ENCODE measurements at places on chromosomes 6 and 20.

- peaks cover 5% of the 10 kb centered on the region for H3K36me3 ChIP-seq
- DNase-seq, result no peak
- no peaks in the 10 kb centered on the region for H3K27me3 ChIP-seq
- H3K27ac ChIP-seq, result no peak overlapping the region
- H3K4me1 ChIP-seq, result peaks cover 66% of the 10 kb centered on the region
- H3K4me3 ChIP-seq, result no peak overlapping the region
Observed at GRCh38 chr6:4780360-4780812, 4.2 kb downstream of the CDYL start.

- DNase-seq, result no peak
- H3K4me3 ChIP-seq, result no peak overlapping the region
- no peaks in the 10 kb centered on the region for H3K4me1 ChIP-seq
- H3K36me3 ChIP-seq, result peaks cover 2% of the 10 kb centered on the region
- H3K27ac ChIP-seq, result no peak overlapping the region
Observed at GRCh38 chr20:10708351-10709185, 34.8 kb upstream of the JAG1 start.

DNA sequence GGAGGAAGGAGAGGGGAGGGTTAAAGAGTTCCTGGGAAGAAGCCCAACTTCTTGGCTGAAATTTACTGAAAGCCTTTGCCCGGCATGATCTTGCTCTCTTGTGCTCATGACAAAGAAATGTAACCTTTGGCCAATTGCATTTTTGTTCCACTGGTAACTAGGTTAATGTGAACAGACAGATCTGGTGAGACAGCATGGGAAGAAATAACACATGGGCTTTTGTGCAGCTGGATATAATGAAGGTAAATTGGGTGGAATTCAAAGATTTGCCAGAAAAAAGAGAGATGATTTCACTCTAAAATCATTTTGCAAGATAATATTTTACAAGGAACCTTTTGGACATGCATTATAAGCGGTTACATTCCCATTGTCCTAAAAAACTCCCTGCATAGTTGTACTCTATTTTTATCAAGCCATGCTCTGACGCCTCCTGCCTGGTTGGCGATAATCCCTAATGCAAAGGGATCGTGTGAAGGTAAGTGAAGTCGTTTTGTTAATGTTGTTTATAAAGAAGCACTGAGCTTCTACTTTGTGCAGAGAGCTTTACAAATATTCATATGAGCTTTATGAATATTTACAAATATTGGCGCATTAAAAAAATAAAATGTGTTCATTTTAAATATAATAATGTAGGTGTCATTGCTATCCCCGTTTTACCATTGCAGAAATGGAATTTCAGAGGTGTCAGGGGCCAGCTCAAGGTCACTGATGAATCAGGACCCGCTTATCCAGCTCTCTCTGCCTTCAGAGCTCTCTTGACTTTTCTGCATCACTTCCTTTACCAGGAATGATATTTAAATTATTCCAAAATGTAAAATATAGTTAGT, 161.3 kb upstream of the AGPAT4 start:
- H3K4me1 ChIP-seq, result no peaks in the 10 kb centered on the region
- H3K27ac ChIP-seq, result no peak overlapping the region
- no peaks in the 10 kb centered on the region for H3K27me3 ChIP-seq
- H3K36me3 ChIP-seq, result no peaks in the 10 kb centered on the region
- no peak for DNase-seq
- no peak overlapping the region for H3K4me3 ChIP-seq

GRCh38 chr6:167685654-167686053, 141.1 kb upstream of the AFDN start:
- H3K27ac ChIP-seq, result no peak overlapping the region
- H3K27me3 ChIP-seq, result peaks cover 51% of the 10 kb centered on the region
- DNase-seq, result no peak
- H3K4me1 ChIP-seq, result peaks cover 14% of the 10 kb centered on the region
- no peaks in the 10 kb centered on the region for H3K36me3 ChIP-seq

DNA sequence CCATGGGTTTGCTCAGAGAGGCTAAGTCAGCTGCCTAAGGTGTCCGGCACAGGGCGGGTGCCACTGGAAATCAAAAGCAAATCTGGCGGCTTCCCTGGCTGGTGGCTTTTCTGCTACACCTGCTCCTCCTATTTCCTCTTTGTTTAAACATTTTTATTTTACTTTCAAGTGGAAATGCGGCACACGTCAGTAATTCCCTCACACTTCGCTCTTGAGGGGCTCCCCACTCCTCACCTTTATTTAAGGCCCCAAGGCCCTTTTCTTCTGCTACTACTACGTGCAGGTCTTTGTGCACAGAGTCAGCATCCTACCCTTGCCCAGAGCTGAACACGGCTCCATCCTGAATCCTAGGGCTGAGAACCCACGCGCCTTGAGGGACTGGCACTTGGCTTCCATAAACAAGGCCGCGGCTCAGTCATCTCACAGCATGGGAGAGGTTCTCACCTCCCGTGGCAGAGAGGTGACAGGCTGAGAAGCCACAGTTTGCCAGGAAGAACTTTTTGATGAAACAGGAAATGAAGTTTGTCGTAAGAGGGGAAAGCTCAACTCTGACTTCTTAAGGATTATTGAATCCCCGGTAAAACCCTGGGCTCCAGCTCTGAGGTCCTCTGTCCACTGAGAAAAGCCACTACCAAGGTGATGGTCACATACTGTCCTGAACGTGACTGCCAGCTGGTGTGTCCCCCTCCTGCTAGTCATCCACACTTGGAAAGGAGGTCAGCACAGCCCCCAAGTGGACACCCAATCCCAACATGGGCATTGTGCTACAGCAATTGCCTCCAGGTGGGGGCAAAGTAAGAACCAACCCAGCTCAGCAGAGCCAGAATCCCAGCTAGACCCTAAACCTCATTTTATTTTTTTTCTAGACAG, 48.0 kb downstream of the NFATC2 start:
- peaks cover 30% of the 10 kb centered on the region for H3K36me3 ChIP-seq
- no peak for DNase-seq
- peaks cover 84% of the 10 kb centered on the region for H3K4me1 ChIP-seq
- H3K27ac ChIP-seq, result peak overlapping the region; percentile 68
- H3K4me3 ChIP-seq, result peak overlapping the region; percentile 53

DNA sequence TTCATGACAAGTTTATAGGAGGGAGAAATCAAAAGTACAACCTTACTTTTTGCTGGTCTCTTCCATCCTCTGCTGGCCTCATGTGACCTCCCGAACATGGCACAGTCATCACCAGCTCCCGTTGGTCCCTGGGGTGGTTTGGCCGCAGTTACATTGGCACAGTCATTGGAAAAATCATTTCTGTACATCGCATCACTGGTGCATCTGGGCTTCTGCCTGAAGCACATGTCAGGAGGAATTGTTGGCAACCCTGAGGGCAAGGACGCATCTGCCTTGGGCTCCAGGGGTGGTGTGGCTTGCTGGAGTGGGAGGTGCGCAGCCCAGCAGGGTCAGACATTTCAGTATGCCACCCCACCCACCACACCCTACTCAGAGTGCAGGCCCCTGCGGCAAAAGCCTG, 162.9 kb upstream of the SLC24A3 start:
- H3K27me3 ChIP-seq, result no peaks in the 10 kb centered on the region
- H3K4me3 ChIP-seq, result no peak overlapping the region
- no peaks in the 10 kb centered on the region for H3K36me3 ChIP-seq
- H3K27ac ChIP-seq, result no peak overlapping the region
- no peak for DNase-seq
- H3K4me1 ChIP-seq, result no peaks in the 10 kb centered on the region

DNA sequence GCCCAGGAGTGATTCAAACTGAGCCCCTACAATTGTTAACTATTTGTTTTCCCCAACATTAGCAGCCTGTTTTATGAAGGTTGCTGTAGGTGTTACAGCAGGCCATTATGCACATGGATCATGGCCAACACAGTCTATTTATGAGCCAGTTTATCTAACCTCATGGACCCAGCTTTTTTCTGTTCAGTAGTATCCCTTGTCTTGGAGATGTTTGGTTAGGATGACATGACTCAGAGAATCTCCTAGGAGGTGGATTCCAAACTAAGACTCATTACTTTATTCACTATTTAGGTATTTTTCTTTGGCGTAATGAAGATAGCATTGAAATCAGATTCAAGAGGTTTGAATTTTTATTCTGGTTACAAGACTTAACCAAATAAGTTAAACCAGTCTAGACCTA, 62.8 kb upstream of the TFB1M start:
- no peaks in the 10 kb centered on the region for H3K4me1 ChIP-seq
- no peak overlapping the region for H3K4me3 ChIP-seq
- H3K27me3 ChIP-seq, result peaks cover 9% of the 10 kb centered on the region
- DNase-seq, result no peak
- H3K27ac ChIP-seq, result no peak overlapping the region

- H3K4me3 ChIP-seq, result no peak overlapping the region
- H3K27ac ChIP-seq, result no peak overlapping the region
- no peaks in the 10 kb centered on the region for H3K4me1 ChIP-seq
- DNase-seq, result no peak
- H3K36me3 ChIP-seq, result peaks cover 34% of the 10 kb centered on the region
Observed at GRCh38 chr6:70586114-70586513, 19.4 kb downstream of the SDHAF4 start.

DNA sequence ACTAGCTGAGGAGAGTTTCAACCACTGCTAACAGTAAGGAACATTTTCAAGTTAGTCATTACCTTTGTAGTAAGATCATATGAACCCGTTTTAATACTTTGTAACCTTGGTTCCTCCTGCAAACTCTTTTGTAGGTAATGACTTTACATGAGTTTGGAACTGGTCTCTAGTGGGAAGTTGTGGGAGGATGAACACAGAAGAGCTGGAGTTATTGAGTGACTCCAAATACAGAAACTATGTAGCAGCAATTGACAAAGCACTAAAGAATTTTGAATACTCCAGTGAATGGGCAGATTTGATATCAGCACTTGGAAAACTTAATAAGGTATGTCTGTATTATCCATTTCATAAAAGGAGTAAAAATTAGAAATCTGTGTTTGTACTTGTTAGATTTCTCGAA, 29.3 kb downstream of the DOP1A start:
- peaks cover 15% of the 10 kb centered on the region for H3K36me3 ChIP-seq
- no peak overlapping the region for H3K4me3 ChIP-seq
- DNase-seq, result no peak
- H3K27me3 ChIP-seq, result no peaks in the 10 kb centered on the region
- H3K27ac ChIP-seq, result no peak overlapping the region

GRCh38 chr6:15901141-15902115, 227.5 kb upstream of the MYLIP start:
- peak overlapping the region; percentile 77 for H3K4me3 ChIP-seq
- peak overlapping the region; percentile 98 for H3K27ac ChIP-seq
- H3K4me1 ChIP-seq, result peaks cover 80% of the 10 kb centered on the region
- peaks cover 6% of the 10 kb centered on the region for H3K36me3 ChIP-seq
- peak; percentile 80 for DNase-seq

- peak overlapping the region; percentile 46 for H3K4me3 ChIP-seq
- H3K36me3 ChIP-seq, result peaks cover 70% of the 10 kb centered on the region
- no peak for DNase-seq
- H3K4me1 ChIP-seq, result peaks cover 36% of the 10 kb centered on the region
- H3K27me3 ChIP-seq, result no peaks in the 10 kb centered on the region
Observed at GRCh38 chr6:347232-347631, 44.3 kb upstream of the IRF4 start.
